ENCODE measurements at places on chromosomes 4 and X.

GRCh38 chr4:155085843-155086530, 122.4 kb upstream of the NPY2R start:
- no peak overlapping the region for H3K27ac ChIP-seq
- no peaks in the 10 kb centered on the region for H3K36me3 ChIP-seq
- H3K4me1 ChIP-seq = no peaks in the 10 kb centered on the region
- no peak overlapping the region for H3K4me3 ChIP-seq
- DNase-seq = no peak

- H3K4me1 ChIP-seq = no peaks in the 10 kb centered on the region
- no peak overlapping the region for H3K27ac ChIP-seq
- no peak overlapping the region for H3K4me3 ChIP-seq
- no peaks in the 10 kb centered on the region for H3K36me3 ChIP-seq
- no peaks in the 10 kb centered on the region for H3K27me3 ChIP-seq
Observed at GRCh38 chr4:16029262-16029661, 54.6 kb downstream of the PROM1 start.

DNA sequence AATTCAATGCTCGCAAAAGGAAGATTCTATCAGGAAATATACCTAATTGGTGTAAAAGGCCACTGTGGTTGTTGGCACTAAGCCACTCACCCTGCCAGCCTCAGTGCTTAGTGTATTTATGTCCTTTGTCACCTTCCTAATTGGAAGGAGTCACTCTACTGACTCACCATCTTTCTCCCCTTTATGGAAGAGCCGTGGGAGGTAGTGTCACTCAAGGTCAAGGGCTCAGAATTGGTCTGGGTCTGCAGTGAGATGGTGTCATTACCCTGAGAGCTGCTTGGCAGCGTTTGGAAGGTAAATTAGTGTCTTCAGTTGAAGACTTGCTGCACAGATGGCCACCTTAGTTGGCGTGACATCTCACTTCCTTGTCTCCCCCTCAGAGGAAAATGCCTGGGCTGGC, 41.7 kb upstream of the CDKN2AIP start:
- H3K27ac ChIP-seq = no peak overlapping the region
- no peaks in the 10 kb centered on the region for H3K4me1 ChIP-seq
- no peak overlapping the region for H3K4me3 ChIP-seq
- H3K36me3 ChIP-seq = no peaks in the 10 kb centered on the region
- DNase-seq = no peak

- H3K4me3 ChIP-seq = no peak overlapping the region
- H3K27me3 ChIP-seq = no peaks in the 10 kb centered on the region
- H3K27ac ChIP-seq = no peak overlapping the region
- no peaks in the 10 kb centered on the region for H3K4me1 ChIP-seq
Observed at GRCh38 chr4:137946453-137947174, 295.5 kb downstream of the SLC7A11 start.

DNA sequence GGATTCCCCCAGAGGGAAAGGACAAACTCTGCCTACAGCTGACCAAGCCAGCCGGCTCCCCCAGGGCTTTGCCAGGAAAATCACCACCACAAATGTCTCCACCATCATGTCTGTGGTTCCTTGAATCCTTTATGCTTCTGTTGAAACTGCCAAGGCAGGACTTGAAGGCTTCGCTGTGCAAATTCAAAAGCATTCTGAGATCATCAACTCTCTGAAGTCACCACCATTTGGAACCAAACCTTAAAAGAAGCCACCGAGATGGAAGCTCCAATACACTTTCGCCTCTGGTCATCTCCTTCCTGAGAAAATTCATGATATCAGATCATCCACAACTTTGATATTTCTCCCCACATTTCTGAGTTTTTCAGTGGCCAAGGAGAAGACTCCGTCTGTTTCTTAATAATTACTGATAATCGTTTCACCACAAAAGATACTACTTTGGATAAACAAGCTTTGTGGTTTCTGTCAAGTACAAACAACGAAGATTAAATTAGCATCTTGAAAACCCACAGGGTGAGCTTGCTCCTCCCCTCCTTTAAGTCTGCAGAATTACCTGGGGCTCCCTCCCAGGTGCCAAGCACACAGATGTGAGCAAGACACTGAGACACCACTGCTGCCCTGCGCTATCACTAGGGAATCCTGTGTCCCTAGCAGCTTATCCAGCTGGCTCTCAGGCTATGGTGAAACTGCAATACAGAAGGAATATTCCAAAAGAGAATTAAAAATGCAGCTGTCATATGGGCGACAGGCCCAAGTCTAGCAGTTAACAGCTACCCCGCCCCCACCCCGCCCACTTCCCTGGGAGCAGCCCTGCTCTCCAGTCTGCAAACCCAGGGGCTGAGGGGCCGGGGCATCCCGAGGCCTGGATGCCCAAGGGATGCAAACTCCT, 125.0 kb upstream of the TBL1X start:
- peaks cover 4% of the 10 kb centered on the region for H3K4me1 ChIP-seq
- H3K4me3 ChIP-seq = no peak overlapping the region
- H3K27me3 ChIP-seq = no peaks in the 10 kb centered on the region
- H3K36me3 ChIP-seq = no peaks in the 10 kb centered on the region
- no peak overlapping the region for H3K27ac ChIP-seq
